CD8-positive, alpha-beta memory T cell (primary cell): ENCODE measurements at places on chromosomes 11 and 22. TPM values are rescaled to one million over a fixed set of nuclear protein-coding genes. Genes with fewer than 3 reads are reported as not detected.

The TH gene
- not detected for polyA plus RNA-seq

The SMC1B gene
- polyA plus RNA-seq: not detected

The OR52A1 gene
- not detected for polyA plus RNA-seq

The SLC22A8 gene
- polyA plus RNA-seq: not detected

The FZD4 gene
- polyA plus RNA-seq: not detected

The MGAT3 gene
- 0.03 TPM for polyA plus RNA-seq

The OR8D1 gene
- polyA plus RNA-seq: not detected

The TMPRSS5 gene
- polyA plus RNA-seq: not detected

The SWAP70 gene
- 5.8 TPM for polyA plus RNA-seq

The MMP11 gene
- polyA plus RNA-seq: 1.9 TPM

The TIMP3 gene
- not detected for polyA plus RNA-seq

The APOBEC3A gene
- polyA plus RNA-seq: not detected

The C11orf65 gene
- 0.78 TPM for polyA plus RNA-seq

The APOL4 gene
- polyA plus RNA-seq: not detected

The HTATIP2 gene
- polyA plus RNA-seq: 49.6 TPM

The ASCL2 gene
- polyA plus RNA-seq: 8.9 TPM

The MMP26 gene
- not detected for polyA plus RNA-seq

The VPS26B gene
- polyA plus RNA-seq: 73.5 TPM

The ENTHD1 gene
- 0.16 TPM for polyA plus RNA-seq

The RNF26 gene
- 46.1 TPM for polyA plus RNA-seq

The MPPED2 gene
- 1.1 TPM for polyA plus RNA-seq

The ROM1 gene
- 1.7 TPM for polyA plus RNA-seq

The HEPHL1 gene
- not detected for polyA plus RNA-seq

The KRTAP5-8 gene
- not detected for polyA plus RNA-seq

The CYTH4 gene
- polyA plus RNA-seq: 80.2 TPM

The PLA2G3 gene
- polyA plus RNA-seq: not detected

The GLB1L3 gene
- polyA plus RNA-seq: 2.0 TPM

The STIP1 gene
- 108 TPM for polyA plus RNA-seq

The TPH1 gene
- polyA plus RNA-seq: 0.03 TPM

The OR52B4 gene
- not detected for polyA plus RNA-seq

The BATF2 gene
- not detected for polyA plus RNA-seq

The MMP13 gene
- polyA plus RNA-seq: not detected

The PRDM11 gene
- polyA plus RNA-seq: 3.1 TPM

The C11orf42 gene
- polyA plus RNA-seq: not detected

The MCHR1 gene
- polyA plus RNA-seq: not detected

The DDIAS gene
- polyA plus RNA-seq: 1.6 TPM

The GTF2H1 gene
- 37.4 TPM for polyA plus RNA-seq

The FOSL1 gene
- polyA plus RNA-seq: 0.51 TPM

The PNPLA5 gene
- not detected for polyA plus RNA-seq

The KIAA1671 gene
- polyA plus RNA-seq: 2.6 TPM

The CCDC15 gene
- polyA plus RNA-seq: 1.6 TPM

The MCM5 gene
- 28.4 TPM for polyA plus RNA-seq

The ZNF202 gene
- polyA plus RNA-seq: 9.7 TPM

The DEUP1 gene
- polyA plus RNA-seq: not detected

The BEST1 gene
- 1.5 TPM for polyA plus RNA-seq

The SAA1 gene
- not detected for polyA plus RNA-seq

The CEND1 gene
- 0.13 TPM for polyA plus RNA-seq

The FOLR2 gene
- polyA plus RNA-seq: not detected

The TBCEL gene
- polyA plus RNA-seq: 2.6 TPM
